ENCODE measurements at places on chromosomes 7 and 10.

DNA sequence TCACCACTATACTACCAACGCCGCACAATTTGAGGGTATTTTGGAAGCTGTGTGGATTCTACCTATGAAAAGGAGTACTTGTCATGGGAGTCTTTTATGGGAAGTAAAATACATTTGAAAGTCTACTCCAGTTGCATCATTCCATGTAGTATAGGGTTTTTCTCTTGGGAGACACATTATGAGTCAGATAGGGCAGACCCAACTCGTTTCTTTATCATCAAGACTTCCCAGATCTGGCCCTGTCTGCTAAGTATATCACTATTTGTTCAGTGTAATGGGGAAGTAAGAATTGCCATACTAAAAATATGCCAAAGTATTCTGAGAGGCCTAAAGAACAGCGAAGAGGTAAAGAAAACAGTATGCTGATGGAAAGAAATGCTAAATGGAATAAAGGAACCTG, 144.2 kb downstream of the SPAG6 start:
- peak; percentile 36 for DNase-seq

DNA sequence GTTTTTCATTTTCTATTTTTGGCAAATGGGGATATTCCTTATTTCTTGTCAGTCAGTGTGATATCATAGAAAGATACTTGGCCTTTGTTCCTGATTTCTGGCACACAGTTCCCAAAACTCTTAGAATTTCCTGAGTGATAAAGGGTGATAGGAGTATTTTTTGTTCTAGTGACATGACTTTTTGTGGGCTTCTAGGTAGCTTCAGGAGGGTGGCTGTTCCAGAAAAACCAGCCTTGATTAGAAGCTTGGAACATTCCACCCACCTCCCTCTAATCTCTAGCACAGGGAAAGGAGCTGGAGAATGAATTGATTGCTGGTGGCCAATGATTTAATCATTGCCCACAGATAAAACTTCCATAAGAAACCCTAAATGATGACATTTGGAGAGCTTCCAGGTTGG, 17.2 kb upstream of the BPGM start:
- no peak for DNase-seq

GRCh38 chr10:43371418-43371817, at the start of gene FXYD4:
TSS of gene FXYD4 (plus strand) at chr10:43371636. CDS start at chr10:43373747, 2,111 bp downstream.
- no peak for DNase-seq

DNA sequence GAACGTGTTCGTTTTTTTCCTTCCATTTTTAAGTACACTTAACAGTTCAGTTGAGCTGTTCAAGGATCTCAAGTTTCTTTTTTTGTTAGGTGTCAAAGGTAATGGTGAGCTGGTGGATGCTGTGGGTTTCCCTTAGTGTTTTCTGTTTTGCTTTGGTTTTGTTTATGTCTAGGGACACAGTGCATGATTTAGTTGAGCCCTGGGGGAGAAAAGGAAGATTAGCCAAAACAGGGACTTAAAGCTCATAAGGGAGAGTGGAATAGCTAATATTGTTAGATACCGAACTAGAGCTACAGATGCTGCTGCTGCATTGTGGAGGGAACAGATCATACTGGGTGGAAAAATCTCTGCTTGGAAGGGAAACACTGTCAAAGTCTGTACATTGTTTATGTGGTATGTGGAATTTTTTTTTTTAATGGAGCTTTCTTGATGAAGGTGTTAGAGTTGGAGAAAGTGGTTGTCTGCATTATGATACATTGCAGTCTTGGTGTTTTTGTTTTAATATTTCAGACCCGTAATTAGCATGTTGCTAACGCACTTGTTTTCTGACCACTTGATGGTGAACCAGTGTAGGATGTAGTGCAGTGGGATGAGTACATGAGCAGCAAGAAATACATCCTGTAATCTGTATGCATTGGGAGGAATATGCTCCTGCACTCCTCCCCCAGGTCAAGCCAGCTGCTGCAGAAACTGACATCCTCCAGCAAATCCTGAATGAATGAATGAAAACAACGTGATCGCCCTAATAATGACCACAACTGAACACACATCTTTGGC, 2.1 kb downstream of the GLCCI1 start:
- DNase-seq: no peak

DNA sequence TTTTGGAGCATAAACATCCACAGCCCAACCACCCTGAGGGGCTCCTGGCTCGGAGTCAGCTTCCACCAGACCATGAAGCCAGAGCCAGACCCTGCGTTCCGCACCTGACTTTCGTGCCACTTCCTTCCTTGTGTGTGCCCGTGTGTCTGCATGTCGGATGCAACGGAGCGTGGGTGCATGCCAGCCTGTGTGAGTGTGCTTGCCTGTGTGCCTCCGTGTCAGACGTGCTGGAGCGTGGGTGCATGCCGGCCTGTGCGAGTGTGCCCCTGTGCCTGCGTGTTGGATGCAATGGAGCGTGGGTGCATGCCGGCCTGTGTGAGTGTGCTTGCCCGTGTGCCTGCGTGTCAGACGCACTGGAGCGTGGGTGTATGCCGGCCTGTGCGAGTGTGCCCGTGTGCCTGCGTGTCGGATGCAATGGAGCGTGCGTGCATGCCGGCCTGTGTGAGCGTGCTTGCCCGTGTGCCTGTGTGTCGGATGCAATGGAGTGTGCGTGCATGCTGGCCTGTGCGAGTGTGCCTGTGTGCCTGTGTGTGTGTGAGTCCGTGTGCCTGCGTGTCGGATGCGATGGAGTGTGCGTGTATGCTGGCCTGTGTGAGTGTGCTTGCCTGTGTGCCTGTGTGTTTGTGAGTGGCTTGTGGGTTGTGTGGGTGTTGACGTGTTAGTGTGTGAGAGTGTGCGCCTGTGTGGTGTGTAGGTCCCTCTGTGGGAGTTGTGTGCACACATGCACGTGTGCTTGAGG, 28.1 kb upstream of the KNDC1 start:
- DNase-seq: no peak

GRCh38 chr10:67988606-67989005, 86.5 kb downstream of the HERC4 start:
- no peak for DNase-seq

DNA sequence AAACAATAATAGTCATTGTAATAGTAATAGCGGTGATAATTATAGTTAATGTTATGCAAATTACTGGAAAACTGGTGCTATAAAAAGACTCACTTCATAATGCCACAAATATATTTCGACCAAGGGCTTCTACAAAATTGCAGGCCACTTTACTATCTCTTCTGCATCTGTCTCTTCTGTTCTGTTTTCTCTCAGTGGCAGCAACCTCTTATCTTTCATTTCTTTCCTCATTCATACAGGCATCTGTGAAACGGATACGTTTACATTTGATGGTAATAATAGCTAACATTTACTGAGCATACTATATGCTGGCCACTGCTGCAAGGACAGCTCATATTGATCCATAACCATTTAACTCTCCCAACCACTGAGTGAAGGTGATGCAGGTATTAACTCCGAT, 537.4 kb upstream of the PFKP start:
- DNase-seq: no peak

GRCh38 chr7:143012409-143012808, 14.5 kb downstream of the OR9A2 start:
- DNase-seq: no peak

DNA sequence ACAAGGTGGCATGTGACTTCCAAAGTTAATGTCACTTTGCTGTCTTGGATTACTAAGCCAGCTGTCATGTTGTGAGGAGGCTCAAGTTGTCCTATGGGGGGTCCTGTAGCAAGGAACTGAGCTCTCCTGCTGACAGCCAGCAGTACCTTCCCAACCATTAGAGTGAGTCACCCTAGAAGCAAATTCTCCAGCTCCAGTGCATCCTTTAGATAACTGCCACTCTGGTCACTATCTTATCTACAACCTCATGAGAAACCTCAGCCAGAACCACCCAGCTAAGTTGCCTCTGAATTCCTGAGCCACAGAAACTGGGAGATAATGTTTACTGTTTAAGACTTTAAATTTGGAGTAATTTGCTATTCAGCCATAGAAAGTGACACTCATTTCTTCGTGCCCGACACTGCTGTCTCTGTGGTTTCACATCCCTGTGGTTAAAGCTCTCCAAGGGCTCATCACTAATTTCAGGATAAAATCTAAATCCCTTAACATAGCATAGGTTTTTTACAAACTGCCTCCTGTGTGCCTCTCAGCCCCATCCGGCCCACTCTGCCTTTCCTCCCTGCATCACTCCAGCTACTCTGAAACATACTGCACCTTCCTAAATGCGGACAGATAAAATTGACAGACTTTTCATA, 83.5 kb downstream of the PRR15 start:
- peak; percentile 31 for DNase-seq

DNA sequence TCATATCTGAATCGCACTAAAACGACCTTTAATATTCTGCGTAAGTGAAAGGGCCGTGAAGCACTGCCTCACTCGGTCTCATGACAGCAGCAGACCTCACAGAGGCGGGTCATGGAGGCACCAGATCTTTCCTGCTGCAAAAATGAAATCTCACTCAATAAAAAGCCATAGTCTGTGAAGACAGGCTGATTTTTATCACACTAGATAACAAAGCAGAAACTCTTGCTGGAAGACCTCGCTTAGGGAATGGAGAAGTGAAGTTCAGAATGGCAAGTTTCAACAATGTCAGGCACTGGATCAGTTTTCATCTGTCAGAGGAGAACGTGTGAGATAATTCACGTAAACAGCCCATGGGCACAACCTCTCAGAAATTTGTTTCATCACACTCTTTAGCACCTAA, 8.0 kb downstream of the SEPHS1 start:
- no peak for DNase-seq
